ENCODE measurements at places on chromosomes 3 and 15.

DNA sequence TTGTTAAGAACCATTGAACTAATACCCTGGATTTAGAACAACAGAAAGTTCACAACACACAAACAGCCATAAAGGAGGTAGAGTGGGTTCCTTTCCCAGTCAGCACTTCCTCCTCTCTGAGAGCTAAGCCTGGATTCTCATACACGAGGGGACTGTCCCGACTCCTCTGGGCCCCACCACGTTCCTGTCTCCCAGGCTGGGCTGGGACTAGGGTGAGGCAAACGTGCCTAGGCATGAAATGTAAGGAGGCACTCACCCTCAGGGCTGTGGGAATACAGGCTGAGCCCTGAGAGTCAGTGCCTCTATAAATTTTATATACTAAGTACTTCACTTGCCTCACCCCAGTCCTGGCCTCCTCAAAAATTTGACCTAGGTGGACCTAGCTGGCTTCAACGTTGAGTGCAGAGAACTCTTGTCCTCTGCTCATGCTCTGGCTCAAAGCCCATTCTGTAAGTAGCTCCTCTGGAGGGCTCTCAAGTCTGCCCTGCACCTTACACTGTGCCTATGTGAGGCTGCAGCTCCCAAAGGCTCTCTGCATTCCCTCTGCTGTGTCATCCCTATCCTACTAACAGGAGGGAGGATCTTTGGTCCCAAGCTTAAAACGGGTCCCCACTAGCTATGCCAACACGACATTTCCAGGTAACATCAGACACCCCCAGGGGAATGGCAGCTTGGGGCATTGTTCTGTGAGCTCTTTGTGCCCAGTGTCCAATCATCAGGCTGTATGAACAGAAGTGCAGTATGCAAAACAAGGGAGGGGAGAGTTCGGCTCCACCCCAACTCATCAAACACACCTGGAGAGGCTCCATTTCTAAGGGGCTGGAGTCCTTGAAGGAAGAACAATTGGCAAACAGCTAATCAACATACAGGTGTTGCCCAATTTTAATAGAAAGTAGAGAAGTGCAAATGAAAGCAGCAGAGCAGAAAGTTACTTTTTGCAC lies 233.2 kb downstream of the RPLP1 start:
- no peak for DNase-seq

- DNase-seq, result no peak
Measured at GRCh38 chr3:165233501-165234195, 37.5 kb upstream of the SLITRK3 start.

DNA sequence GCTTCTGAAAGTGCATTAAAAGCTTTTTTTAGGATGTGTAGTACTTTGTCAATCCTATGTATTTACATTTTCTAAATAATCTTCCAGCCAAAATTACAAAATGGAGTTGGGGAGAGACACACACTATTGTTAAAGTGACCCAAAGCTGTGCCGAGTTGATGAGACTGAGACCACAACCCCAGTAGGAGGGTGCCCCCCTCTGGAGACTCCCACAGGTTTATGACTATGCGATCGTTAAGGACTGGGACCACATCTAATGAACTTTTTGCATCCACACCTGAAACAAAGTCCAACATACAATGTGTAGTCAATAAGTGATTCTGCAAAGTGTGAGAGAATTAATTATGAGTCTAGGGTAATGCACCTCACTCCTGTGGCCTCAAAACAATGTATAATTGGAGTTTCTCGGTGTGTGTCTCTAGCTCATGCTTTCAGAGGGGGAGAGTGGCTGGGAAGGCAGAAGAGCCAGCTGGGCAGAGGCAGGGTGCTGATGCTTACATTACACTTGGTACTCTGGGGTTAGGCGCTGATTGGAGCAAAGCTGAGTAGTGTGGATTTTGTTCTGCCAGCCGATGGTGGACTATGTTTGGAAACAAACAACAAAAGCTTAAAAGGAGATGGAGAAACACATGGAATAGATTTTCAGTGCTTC lies 102.8 kb downstream of the KCNH8 start:
- no peak for DNase-seq

GRCh38 chr3:45792516-45793172 lies 3.7 kb downstream of the SLC6A20 start:
- DNase-seq, result no peak

- no peak for DNase-seq
Measured at GRCh38 chr15:33028495-33028894, 166.0 kb downstream of the FMN1 start.

- no peak for DNase-seq
Measured at GRCh38 chr15:63481105-63481810, 23.1 kb upstream of the USP3 start.

DNA sequence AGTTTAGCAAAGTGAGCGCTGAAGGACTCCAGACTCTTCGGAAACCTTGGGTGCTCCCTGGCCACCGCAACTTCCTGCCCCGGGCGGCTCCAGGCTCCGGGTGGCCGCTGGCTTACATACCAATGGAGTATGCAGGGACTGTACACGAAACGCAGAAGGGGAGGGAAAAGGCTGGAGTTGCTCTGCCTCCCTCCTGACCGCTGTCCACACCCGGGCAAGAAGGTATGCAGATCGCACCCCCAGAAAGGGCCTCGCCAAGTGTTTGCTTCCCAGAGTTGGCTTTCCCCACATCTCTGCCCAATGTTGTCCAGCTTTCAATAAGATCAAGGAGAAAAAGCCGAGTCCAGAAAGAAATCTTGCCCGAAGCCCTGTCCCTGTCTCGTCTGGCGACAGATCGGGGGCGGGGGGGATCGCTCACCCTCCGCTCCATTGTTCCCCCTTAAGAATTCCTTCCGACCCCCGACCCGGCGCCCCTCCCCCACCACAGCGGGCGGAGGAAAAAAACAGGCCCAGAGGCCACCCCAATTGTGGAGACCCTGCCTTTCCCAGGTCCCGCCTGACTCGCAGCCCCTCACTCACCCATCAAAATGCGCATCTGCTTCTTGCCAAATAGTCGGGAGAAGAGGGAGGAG lies 533 bp downstream of the ARF4 start:
- DNase-seq, result peak; percentile 54

DNA sequence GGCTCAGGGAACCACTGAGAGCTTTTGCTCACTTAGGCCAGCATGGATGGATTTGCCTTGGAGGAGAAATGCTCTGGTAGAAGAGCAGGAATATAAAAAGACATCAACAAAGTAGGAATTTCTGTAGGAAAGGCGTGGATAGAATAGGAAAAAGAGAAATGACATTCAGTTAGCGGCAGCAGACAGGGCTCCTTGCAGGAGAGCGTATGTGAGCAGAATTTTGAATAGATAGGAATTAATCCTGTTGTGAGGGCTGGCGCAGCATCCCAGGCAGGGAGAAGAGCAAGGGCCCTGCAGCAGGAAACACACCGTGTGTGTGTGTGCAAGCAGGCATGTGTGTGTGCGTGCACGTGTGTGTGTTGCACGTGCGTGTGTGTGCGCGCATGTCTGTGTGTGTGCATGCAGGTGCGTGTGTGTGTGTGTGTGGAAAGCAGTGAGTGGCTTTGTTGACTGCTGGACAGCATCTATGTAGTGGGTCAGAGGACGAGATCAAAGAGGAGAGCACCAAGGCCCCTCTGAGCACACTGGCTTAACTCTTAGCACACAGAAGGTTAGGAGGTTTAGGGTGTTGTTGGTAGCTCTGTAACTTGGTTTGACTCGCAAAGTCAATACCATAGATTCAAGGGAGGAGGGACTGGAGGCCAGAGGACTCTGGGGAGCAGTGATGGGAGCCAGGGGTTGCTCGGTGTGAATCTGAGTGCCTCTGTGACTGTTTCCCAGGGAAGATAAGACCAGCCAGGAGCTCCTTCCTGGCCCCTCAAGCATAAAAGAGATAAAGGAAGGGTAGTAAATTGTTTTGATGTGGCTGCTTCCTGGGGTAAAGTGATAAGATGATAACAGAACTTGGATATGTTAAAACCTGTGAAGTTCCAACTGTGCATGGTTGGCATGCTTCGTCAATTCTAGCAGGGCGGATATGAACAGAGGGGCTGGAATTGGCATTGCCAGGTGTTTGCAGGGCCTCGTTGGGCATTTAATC lies 639.5 kb downstream of the NR2F2 start:
- no peak for DNase-seq

GRCh38 chr3:149975919-149976318 lies 5.2 kb upstream of the PFN2 start:
- no peak for DNase-seq

GRCh38 chr15:101675796-101676582 lies 23.8 kb upstream of the TM2D3 start:
- no peak for DNase-seq

GRCh38 chr3:39088456-39088855 lies 19.0 kb downstream of the GORASP1 start:
- DNase-seq, result no peak

- no peak for DNase-seq
Measured at GRCh38 chr15:74264081-74264501, 28.0 kb downstream of the CCDC33 start.

- no peak for DNase-seq
Measured at GRCh38 chr3:115788921-115789470, 165.7 kb downstream of the GAP43 start.

- DNase-seq, result peak; percentile 73
Measured at GRCh38 chr15:78241017-78241416, 6.7 kb upstream of the ACSBG1 start.

GRCh38 chr3:19877656-19878055 lies 56.4 kb downstream of the EFHB start:
- DNase-seq, result no peak

DNA sequence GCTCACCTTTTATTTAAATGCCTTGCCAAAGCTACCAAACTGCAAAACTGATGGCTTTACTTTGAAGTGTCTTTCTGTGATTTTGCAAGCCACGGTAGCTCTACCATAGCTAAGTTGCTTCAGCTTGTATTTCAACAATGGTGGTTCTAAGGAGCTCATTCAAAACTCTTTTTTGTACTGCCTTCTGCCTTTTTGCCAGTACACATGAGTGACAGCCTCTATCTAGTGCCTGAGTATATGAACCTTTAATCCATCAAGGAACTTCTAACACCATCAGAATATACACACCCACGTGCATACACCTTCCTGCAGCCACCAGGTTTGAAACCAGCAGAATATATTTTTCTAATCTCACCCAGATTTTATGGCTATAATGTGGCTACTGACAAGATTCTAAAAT lies 10.4 kb upstream of the NR2F2 start:
- DNase-seq, result no peak

DNA sequence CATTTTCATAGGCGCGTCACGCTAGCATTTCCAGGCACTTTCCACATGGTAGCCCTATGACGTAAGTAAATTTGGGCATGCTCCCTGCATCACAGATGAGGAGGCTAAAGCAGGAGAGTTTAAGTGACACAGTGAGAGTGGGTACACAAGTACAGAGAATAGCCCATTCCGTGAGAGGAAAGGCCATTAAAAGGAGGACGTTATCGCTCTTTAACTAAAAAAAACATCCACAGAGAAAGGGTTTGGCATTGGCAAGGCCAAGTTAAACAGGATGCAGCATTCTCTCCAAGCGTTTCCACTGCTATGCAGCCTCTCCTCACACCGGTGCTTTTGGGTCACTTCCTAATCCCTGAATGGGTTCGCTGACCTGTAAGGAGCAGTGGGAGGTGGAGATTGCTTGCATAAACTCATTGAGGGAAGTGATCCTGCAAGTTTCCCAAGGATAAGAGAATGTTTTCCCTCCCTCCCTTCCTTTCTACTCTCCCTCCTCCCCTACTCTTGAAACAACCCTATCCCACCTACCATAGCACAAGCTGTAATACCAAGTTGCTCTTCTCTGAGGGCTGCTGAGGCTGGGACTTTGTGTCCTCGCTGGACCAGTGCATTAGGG lies 147.7 kb downstream of the VGLL4 start:
- DNase-seq, result no peak

- DNase-seq, result peak; percentile 14
Measured at GRCh38 chr3:184284696-184285095, 8.9 kb downstream of the ECE2 start.

GRCh38 chr3:123287051-123287961 lies 85.6 kb downstream of the SEC22A start:
- no peak for DNase-seq

- no peak for DNase-seq
Measured at GRCh38 chr15:69094124-69094921, 66.1 kb upstream of the GLCE start.

GRCh38 chr3:52204337-52205073 lies 6.5 kb downstream of the ALAS1 start:
- no peak for DNase-seq

GRCh38 chr3:168648321-168648720 lies 552.6 kb upstream of the GOLIM4 start:
- no peak for DNase-seq

DNA sequence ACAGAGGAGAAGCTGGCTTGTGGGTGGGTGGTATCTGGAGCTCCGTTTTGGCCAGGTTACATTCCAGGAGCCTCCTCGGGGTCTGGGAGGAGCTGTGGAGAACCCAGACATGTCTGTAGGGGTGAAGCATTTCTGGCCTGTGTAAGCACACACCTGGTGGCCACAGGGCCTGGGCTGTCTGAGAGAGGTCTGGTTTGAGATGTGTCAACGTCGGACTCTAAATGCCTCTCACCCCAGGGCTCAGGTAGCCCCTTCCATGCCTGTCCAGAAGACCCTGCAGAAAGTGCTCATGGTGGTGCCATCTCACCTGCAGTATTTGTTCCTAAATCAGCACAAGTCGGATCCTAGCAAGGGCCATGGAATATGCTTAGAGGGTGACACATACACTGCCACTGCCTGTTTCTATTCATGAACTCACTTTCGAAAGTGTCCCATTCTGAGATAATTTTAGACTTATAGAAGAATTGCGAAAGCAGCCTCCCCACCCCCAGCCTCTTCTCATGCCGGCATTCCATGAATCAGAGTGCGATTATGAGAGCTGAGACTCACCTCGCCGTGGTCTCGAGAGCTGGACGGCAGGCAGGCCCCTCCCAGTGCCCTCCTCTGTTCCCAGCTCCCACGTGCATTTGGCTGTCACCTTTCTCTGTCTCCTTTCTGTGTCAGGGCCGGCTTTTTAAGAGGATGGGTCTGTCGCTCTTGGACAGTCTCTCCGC lies 63.7 kb downstream of the KLF15 start:
- DNase-seq, result no peak

DNA sequence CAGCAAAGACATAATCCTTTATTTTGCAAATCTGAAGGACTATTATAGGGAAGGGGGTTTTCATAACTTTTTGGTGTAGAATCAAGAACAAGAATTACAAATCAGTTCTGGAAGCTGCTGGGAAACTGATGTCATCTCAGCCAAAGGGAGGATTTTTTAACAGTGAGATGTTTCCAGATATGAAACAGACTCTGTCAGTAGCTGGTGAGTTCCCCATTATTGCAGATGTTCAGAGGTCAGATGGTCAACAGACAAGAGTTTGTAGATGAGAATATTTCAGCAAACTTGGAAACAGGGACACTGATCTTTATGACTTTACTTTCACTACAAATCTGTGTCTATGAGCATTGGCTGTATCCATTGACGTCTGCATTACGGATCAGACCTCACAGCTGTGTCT lies 71.9 kb upstream of the LPP start:
- DNase-seq, result no peak

DNA sequence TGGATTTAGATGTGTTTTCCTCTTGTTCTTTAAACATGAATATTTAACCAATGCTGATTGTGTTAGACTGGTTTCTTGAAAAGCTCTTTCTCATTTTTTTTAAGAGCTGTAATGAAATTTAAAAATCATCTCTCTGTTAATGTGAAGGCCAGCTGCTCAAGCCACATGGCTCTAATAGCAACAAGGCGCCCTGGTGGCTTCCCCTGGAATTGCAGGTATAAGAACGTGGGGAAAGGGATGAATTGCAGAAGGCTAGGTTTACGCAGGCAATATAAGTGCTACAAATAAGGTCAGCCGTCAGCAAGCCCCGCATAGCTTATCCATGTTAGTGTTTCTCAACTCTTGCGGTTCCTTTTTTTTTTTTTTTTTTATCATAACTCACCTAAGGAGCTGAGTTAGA lies 108.5 kb downstream of the SAMMSON start:
- no peak for DNase-seq

GRCh38 chr3:22474706-22475445 lies 723.9 kb upstream of the ZNF385D start:
- no peak for DNase-seq
